ENCODE measurements at places on chromosomes 11 and 22.
A peak's percentile ranks its signal among the peaks of the same experiment; 100 is the strongest.

- DNase-seq: no peak
These were observed 8.8 kb downstream of the H19 start for GRCh38 chr11:1988667-1989317.

DNA sequence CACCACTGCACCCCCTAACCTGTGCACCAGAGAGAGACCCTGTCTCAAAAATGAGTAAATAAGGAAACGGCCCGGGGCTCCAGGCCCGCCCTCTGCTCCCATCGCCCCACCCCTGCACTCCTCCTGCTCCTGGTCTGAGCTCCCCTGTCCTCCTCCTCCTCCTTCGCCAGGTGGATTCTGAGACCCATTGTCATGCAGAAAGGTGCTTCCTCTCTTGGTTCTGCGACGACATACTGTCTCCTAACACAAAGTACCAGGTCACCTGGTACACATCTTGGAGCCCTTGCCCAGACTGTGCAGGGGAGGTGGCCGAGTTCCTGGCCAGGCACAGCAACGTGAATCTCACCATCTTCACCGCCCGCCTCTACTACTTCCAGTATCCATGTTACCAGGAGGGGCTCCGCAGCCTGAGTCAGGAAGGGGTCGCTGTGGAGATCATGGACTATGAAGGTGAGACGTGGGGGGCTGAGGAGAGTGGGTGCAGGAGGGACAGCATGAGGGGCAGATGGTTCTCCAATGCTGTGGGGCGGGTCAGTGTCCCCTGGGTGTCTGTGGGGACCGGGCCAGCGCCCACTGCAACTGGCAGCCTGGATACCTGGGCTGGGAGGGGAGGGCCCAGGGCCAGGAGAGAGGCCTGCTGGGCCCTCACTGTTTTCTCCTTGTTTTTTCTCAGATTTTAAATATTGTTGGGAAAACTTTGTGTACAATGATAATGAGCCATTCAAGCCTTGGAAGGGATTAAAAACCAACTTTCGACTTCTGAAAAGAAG is 3.1 kb upstream of the APOBEC3D start:
- no peak for DNase-seq

DNA sequence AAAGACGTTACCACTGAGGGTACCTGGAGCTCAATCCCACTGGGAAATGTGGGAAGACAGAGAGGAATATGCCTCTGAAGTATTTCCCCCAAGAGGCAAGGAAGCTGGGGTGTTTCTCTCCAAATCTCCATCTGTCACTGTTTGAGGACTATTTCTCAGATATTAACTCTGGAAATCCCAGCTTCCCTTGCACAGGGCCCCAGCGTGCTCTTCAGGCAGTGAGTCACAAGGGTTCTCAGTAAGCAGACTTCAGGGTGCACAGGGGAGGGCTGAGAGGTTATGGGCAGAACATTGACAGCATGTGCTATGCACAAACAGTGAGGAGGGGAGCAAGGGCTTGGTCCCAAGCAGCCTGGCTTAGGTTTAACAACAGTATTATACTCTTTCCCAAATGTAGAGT is 60.9 kb upstream of the EED start:
- no peak for DNase-seq

DNA sequence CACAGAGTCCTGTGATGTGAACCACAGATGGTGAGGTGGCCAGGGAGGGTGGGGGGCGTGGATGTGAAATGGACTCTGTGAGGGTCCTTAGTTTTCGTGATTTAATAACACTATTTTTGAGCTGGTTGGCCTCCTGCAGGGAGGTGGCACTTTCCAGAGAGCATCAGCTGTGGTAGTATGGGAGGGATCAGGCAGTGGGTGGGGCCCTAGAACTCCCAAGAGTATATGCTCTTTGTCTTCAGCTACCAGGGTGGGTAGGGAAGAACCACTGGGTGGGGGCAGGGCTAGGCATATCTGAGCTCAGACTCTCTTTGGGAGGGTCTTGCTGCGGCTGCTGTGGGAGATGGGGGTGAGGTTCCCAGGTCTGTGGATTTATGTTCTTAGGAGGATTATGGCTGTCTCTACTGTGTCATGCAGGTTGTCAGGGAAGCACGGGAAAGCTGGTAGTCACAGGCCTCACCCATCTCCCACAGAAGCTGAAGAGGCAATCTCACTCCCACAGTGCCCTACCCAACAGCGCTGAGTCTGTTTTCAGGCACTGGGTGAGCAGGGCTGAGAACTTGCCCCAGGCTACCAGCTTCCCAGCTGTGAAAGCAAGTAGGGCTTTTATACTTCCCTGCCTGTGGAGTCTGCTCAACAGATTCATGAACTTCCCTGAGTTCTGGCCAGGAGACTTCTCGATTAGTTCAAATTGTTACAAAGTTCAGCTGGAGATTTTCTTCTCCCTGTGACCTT is 47.9 kb upstream of the SNX19 start:
- peak; percentile 8 for DNase-seq

DNA sequence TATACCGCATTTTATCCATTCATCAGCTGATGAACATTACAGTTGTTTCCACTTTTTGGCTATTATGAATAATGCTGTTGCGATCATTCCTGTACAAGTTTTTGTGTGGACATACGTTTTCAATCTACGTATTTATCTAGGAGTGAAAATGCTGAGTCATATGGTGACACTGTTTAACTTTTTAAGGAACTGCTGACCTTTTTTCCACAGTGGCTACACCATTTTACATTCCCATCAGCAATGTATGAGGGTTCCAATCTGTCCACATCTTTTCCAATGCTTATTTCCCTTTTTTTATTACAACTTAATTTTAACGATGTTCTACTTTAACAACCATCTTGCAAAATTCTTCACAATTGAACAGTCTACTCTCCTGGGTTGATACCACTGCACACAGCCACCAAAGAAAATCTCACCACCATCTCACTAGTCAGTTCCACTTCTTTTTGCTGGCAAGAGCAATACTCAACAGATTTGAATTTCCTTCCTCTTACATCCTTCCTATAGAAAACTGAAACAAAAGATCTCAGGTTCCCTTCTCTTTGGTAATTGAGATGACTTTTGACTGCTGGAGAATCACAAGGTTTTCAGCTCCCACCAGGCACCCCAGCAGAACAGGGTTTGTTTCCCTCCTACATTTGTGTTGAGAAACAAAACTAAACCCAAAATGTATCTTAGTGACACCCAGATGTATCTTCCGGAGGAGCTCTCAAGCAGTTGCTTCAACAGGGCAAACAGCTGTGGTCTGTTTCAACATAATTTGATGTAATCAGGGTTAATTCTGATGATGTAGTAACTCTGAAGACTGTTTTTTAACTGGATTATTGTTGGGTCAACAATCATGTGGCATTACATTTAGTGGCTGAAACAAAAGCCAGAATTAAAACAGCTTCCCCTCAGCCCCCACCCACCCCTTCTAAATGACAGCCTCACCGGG is 7.0 kb upstream of the GAB2 start:
- no peak for DNase-seq

GRCh38 chr22:40094485-40094884 is 83.2 kb upstream of the TNRC6B start:
- DNase-seq: no peak

DNA sequence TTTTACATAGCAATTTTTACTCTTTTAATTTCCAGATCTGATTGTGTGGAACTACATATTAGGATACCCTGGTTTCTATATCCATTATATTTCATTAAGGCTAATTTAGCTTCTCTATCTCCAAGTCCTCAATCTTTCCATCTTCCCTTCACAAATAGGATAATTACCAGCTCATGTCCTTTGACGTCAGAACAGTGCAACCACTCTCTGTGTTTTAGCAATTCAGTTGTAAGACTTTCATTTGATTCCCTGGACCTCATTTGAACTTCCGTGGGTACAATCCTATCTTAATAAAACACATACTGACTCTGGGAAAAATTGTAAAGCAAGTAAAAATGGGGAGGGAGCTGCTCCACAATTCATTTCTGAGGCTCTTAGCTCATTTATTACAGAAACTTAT is 52.8 kb downstream of the FAM76B start:
- no peak for DNase-seq

DNA sequence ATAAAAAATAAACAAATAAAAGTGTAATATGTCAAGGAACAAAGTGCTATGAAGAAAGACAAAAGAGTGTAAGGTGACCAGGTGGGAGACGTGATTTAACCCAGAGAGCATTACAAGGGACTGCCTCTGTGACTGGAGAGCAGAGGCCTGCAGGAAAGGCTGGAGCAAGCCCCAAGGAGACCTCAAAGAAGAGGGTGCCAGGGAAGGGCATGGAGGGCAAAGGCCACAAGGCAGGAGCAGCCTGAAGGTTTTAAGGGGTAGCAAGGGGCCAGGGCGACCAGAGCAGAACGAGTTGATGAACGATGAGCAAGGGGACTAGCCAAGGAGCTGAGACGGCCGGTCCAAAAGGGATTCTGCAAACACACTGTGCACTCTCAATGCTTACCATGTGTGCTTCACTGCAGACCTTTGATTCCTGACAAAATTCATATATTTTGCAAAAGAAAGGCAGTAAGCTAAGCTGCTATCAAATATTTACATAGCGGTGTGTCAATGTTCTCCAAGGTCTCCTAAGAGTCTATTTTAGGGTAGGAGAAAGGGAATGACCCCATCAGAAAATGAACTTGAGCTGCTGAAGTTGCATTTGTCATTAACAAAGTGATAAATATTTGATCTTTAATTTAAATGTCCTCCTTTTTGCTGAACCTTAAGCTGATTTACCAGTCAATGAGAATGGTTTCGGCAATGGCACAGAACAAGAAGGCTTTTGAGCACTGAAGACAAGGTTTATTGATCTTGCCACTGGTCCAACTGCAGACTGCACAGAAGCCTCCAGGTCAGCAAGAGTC is 50.5 kb downstream of the SMCO4 start:
- DNase-seq: no peak

- DNase-seq: no peak
These were observed 27.4 kb upstream of the CCND1 start for GRCh38 chr11:69613594-69613993.

DNA sequence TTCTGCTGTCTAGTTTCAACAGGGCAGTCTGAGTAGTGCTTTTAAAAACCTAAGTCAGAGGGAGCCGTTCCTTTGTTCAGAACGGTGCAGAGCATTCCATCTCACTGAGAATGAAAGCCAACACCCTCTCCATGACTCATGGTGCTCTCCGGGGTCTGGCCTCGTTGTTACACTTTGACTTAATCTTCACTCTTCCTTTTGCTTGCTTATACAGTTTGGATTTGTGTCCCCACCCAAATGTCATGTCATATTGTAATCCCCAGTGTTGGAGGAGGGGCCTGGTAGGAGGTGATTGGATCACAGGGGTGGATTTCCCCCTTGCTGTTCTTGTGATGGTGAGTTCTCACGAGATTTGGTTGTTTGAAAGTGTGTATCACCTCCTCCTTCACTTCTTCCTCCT is 292.2 kb downstream of the ST3GAL4 start:
- peak; percentile 27 for DNase-seq

- DNase-seq: no peak
These were observed 25.7 kb upstream of the SEPTIN5 start for GRCh38 chr22:19688301-19689290.

GRCh38 chr22:20299746-20300136 is 20.1 kb downstream of the DGCR6L start:
- no peak for DNase-seq

- DNase-seq: peak; percentile 19
These were observed 851.1 kb upstream of the RAG2 start for GRCh38 chr11:37449146-37449545.

DNA sequence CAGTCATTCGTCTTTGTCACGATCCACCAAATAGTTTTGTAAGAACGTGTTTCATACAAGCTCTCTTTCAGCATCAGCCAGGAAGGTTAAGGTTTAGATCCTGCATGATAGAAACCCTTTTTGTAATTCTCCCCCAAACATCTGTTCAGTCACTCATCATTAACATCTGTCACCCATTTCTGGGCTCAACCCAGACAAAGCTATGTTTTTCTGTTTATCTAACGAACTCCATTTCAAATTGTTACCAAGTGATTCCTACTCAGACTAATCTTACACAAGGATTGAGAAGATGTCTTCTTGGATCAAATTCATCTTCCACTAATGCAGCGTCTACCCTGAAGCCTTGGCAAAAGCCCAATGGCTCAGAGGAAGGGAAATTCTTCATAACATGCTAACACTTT is 58.8 kb downstream of the FZD4 start:
- peak; percentile 33 for DNase-seq

GRCh38 chr11:63879598-63880402 is 37.2 kb downstream of the RCOR2 start:
- DNase-seq: no peak

- peak; percentile 68 for DNase-seq
These were observed 7.2 kb downstream of the PIWIL4 start for GRCh38 chr11:94574193-94574961.

DNA sequence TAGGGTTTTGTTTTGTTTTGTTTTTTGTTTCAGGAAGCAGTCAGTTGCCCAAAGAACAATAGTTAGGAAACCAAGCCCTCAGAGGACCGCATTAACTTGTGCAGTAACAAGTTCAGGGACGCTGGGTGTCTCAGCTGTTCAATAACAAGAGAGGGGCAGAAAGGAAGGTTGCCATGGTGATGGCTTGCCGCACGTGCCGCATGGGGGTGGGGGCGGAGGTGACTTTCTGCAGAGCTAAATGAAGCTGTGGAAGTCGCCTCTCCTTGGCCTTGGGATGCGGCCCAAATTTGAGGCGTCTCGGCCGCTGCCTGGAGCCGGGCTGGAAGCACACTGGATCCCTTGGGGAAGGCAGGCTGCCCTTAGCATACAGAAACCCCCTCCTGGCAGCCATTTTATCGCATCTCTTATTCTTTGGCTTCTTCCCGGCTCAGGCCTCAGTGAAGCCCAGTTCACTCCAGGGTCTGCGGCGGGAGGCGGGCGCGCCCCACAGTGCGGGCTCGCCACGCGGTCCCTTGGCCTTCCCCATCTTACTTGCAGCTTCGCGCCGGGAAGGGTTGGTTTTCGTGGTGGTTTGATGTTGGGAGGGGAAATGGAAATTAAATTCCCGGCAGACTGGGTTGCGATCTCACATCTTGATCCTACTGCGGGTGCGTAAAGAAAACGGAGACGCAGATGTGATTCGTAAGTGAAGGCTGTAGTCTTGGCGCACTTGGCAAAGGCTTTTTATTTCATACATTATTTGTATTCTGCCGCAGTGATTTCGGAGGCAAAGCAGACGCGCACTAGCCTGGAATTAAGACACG is 94.3 kb downstream of the SLC17A6 start:
- no peak for DNase-seq

DNA sequence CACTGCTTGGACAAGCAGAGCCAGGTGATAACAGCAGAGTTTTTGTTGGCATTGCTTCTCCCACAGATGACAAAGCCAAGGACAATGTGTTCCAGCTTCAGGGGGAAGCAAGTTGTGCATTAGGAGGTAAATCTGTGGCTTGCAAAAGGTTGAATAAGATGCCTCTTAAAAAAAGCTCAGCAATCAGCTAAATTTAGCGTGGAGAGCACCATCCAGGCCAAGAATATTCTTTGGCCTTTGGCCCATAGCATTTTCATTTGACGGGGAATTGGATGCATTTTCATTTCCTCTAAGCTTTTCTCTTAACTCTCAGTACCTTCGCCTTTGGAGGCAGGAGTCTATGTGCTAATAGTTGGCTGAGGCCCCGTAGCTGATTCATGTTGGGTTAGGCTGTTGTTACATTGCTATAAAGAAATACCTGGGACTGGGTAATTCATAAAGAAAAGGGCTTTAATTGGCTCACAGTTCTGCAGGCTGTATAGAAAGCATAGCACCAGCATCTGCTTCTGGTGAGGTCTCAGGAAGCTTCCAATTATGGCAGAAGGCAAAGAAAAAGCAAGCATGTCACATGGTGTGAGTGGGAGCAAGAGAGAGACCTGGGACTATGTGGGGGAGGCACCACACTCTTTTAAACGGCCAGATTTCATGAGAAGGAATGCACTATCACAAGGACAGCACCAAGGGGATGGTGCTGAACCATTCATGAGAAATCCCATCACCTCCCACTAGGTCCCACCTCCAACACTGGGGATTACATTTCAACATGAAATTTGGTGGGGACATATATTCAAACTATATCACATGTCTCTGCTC is 350.1 kb upstream of the C11orf87 start:
- DNase-seq: no peak

- no peak for DNase-seq
These were observed 2.4 kb downstream of the GSTT4 start for GRCh38 chr22:24002851-24003250.
